NCI-H1694 (cell line): ENCODE measurements at places on chromosomes 3 and 15.

GRCh38 chr15:35697549-35698299, 151.8 kb upstream of the DPH6 start:
- no peak for DNase-seq

- no peak for DNase-seq
Measured at GRCh38 chr3:131546441-131546840, 43.7 kb upstream of the MRPL3 start.

DNA sequence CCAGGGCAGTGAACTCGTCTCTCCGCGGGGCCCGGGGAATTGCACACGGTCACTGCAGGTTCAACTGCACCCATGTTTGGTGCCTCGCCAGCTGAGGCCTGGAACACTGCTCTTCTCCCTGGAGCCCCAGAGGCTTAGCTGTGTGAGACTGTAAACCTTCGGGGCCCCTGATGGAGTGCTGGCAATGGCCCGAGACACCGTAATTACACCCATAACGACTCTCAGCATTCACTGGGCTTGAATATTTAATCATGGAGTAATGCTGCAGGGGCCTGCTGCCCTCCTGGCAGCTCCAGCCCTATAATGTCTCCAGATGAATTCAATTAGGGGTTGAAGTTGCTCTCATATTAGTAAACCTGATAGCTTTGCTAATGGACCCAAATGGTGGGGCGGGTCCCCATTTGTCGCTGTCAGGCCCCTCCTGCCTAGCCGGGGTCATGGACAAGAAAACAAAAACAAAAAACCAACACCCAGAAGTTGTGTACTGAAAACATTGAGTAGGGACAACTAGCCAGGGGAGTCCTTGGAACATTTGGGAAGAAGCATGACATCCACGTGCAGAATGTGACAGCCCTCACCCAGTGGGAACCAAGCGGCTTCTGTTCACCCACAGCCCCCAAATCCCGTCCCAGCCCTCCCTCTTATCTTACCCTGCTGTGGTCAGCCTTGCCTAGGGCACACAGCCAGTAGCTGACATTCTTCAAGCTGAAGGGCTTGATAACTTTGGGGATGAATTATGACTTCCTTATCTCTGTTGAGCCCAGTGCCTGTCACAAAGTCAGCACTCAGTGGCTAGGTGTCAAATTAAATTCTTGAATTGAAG, 74.3 kb upstream of the SCN5A start:
- no peak for DNase-seq

GRCh38 chr3:143822374-143822773, 25.9 kb downstream of the SLC9A9 start:
- peak; percentile 35 for DNase-seq

GRCh38 chr3:179046497-179047353, 24.9 kb downstream of the ZMAT3 start:
- DNase-seq, result no peak

DNA sequence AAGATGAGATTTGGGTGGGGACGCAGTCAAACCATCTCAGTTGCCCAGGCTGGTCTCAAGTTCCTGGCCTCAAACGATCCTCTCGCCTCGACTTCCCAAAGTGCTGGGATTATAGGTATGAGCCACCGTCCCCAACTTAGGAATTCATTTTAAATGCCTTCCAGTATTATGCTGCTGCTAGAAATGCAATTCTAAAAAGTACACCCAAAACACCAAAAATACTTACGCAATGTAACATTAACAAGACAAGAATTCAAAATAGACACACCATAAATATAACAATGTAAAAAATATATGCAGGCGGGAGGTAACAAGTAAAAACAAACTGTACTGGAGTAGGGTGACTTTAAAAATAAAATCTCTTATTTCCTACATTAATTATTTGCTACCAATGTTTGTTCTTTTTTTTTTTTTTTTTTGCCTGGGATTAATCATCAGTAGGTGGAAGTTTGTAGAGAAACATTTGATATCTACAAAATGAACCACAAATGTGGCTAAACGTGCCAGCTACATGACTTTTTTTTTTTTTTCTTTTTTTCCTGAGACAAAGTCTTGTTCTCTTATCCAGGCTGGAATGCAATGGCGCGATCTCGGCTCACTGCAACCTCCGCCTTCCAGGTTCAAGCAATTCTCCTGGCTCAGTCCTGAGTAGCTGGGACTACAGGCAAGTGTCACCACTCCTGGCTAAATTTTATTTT, 56.8 kb downstream of the SETMAR start:
- no peak for DNase-seq

GRCh38 chr15:74391582-74392450, 24.4 kb upstream of the CYP11A1 start:
- no peak for DNase-seq

DNA sequence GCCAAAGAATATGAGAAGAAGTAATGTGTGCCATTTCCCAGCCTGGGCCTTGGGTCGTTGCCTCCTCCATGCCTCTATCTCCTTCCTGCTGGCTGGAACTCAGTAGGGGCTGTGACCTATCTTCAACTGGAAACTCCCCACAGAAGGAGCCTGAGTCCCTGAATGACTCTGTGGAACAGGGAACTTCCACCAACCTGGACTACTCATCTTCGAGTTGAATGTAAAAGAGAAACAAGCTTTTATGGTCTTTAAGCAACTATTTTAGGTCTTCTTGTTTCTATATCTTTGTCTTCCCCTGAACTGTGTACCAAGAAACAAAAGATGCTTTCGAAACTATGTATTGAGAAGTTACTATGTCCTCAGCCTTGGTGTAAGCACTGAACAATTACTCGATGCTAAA, 355.3 kb upstream of the NR2F2 start:
- no peak for DNase-seq
